ENCODE measurements at places on chromosomes 7 and 10.

DNA sequence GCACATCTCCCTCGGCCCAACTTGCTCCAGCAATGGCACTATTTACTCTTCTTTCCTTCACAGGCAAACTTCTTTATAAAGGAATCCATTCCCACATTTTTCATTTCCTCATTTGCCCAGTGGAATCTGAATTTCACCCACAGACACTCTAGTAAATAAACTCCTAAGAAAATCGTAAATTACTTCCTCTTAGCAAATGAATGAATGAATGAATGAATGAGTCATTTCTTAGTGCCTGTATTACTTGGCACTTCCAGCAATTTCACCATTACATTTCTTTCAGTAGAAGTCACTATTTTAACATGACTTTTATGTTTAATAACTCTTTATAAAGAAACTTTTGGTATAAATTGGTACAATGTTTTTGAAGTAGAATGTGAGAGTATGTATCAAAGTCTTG lies 55.7 kb downstream of the DDC start:
- DNase-seq = peak; percentile 40

GRCh38 chr10:78578929-78579328 lies 489.8 kb upstream of the ZMIZ1 start:
- DNase-seq = peak; percentile 50

DNA sequence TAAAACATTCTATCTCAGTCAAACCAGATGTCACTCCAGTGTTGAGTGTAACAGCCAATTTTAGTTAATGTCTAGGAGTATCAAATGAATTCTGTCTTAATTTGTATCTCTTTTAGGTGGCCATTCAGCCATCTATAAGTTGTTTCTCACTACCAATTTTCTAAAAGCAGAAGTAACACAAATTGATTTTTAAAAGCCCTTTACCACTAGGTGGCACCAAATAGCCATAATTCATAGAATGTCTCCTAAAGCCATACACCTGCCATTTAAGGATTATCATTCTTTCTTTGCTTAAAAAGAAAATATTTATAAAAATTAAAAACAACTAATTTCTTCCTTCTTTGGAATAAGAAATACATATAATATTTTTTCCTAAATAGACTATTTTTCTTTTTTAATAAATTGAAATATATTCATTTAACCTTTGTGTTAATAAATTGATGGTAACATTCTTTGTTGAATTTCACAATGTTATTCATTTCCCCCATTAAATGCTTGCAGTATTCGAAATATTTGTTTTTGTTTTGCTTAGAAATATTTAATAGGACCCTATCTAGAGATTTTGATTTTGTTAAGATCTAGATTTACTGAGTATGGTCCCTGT lies 107.8 kb upstream of the PPP1R3A start:
- DNase-seq = peak; percentile 67

DNA sequence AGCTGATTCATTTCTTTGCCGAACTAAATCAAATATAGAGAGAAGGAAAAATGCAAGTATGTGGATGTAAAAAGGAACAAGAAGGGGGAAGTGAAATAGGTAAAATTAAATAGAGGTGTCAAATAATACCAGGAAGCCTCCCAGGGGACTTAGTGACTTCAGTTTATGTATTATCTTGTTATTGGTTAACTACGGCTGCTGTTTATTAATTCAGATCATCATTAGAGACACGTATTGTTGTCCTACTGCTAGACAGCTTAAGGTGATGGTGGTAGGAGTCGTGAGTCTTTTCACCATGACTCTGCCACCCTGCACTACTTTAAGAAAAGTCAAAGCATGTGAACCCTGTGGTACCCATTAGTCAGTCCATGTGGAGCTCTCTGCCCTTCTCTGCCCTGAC lies 289.1 kb downstream of the PRKG1 start:
- DNase-seq = no peak

DNA sequence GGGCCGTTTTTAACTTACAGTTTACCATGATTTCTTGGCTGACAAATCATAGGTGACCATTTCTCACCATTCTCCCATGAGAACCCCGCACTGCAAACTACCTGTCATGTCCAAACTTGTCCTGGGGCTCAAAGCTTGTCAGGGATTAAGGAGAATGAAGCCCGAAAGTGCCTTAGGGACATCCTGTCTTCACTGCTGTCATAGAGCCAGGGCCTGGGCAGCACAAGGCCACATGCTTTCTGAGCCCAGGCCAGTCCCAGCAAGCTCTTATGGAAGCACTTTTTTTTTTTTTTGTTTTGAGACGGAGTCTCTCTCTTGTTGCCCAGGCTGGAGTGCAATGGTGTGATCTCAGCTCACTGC lies 33.9 kb downstream of the CCM2 start:
- DNase-seq = no peak
